ENCODE measurements at places on chromosomes 16 and 17.

GRCh38 chr17:39461926-39462569 is 762 bp downstream of the CDK12 start:
- no peak for DNase-seq

GRCh38 chr16:55482056-55482455 is 3.1 kb downstream of the MMP2 start:
- DNase-seq = no peak

DNA sequence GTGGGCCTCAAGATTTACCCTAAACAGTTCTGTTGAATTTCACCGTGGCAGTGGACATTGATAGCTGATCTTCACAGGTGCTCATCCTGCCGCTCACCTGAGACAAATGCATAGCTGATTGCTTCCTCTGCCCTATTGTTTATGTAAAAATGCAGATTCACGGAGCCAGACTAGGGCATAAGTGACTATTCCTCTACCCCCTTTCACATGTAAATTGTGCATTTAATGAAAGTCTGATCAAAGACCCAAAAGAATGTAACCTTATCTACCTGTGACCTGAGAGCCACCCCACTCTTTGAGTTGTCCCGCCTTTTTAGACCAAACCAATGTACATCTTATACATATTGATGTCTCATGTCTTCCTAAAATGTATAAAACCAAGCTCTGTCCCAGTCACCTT is 312.4 kb upstream of the CDH5 start:
- no peak for DNase-seq

- DNase-seq = no peak
Measured at GRCh38 chr17:59167571-59168001, 12.0 kb downstream of the PRR11 start.

All from activated CD8-positive, alpha-beta memory T cell treated with anti-CD3 and anti-CD28 coated beads for 1 hour (primary cell).